Islet precursor cell (in vitro differentiated cells): ENCODE measurements at places on chromosomes 2 and 18.

GRCh38 chr2:85216927-85217326 lies 83.7 kb downstream of the TCF7L1 start:
- DNase-seq = no peak

DNA sequence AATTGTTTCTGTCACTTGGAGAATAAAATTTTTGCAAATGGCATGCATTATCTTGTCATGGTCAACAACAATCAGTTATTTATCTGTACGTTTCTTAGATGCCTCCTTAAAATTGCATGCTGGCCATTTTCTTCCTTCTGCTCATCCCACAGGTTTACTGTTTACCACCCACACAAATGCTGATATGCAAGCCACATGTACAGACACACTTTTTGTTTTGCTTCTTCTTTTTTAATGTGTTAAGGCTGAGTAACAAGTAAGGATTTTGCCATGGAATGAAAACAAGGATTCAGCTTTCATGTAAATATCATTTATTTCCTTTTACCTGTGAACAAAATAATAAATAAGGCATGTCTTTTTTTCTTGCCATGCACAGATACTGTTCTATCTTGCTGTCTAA lies 1077.1 kb upstream of the ZEB2 start:
- DNase-seq = no peak

GRCh38 chr2:230327418-230328154 lies 593 bp downstream of the SP140L start:
- DNase-seq = no peak

- no peak for DNase-seq
These were observed 96.5 kb upstream of the THOC1 start for GRCh38 chr18:364256-364826.

GRCh38 chr2:121880283-121880682 lies 124.8 kb downstream of the TSN start:
- no peak for DNase-seq

DNA sequence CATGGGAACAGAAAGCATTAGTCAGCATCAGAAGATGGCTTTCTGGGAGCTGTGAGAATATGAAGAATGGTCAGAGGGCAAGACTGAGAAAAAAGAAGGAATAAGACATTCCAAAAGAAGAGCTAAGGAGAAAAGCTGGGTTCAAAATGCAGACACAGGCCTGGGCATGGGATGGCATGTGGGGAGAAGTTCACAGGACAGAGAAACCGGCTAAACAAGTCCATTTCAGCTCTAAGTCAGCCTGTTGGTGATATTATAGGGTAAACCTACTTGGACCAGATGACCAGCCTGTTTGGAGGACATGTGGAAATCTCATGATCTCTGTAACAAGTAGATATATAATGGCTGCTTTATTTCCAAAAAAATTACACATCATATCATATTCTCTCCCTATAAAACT lies 91.7 kb upstream of the MEIS1 start:
- DNase-seq = no peak

GRCh38 chr2:176589287-176589686 lies 320.0 kb downstream of the MTX2 start:
- no peak for DNase-seq

GRCh38 chr2:105610576-105611332 lies 134.0 kb upstream of the NCK2 start:
- no peak for DNase-seq

- DNase-seq = no peak
These were observed 176.2 kb upstream of the EPAS1 start for GRCh38 chr2:46120792-46121555.

GRCh38 chr2:159907909-159908308 lies 109.9 kb upstream of the CD302 start:
- DNase-seq = no peak

DNA sequence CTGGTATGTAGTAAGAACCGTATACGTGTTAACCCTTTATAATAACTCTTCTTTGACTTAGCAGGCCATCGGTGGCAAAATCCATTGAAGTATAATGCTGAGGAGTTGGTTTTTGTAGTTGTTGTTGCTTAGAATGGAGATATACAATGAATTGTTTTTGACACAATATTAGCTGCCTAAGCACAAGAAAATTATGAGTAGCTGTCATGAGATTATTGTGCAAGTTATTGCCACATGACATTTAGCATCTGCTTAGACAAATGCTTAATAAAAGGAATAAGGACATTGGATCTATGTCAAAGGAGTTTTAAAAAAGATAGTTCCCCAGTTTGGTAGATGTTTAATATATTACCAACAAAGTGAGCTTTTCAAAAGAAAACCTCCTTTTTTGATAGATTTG lies 59.9 kb downstream of the ABCB11 start:
- no peak for DNase-seq

- peak; percentile 16 for DNase-seq
These were observed 273.6 kb downstream of the SRBD1 start for GRCh38 chr2:45337481-45337880.

DNA sequence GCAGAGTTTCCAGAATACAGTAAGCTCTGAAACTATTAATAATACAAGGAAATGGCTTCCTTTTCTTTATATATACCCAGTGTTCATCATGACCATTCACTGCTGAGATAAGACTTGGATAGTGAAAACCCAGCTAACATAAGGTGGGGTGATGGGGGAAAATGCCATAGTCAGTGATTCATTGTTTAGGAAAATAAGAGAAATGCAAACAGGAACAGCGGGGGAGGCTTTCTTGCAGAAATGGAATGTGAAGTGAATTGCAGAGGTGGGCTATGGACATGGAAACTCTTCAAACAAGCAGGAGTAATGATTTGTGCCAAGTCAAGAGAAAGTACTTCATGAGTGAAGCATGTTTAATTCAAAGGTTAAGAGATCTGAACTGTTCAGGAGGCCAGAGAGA lies 519.4 kb downstream of the TDRD15 start:
- DNase-seq = no peak

DNA sequence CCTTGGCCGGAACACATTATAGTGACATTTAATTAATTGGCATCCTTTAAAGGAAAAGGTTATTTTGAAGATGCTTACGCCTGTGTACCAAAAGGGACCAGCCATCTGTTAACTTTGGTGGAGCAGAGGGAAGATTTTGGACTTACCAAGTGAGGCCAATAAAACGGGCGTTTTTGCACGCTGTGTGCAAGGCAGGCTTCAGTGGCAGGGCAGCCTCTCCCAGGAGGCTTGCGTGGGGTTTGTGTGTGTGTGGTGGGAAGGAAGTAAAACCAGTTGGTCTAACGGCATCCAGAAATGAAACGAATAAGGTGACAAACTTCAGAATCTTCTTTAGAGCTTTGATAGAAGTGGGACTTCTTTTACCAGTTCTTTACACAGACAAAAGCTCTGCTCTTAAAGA lies 191.7 kb downstream of the PRKCE start:
- no peak for DNase-seq

DNA sequence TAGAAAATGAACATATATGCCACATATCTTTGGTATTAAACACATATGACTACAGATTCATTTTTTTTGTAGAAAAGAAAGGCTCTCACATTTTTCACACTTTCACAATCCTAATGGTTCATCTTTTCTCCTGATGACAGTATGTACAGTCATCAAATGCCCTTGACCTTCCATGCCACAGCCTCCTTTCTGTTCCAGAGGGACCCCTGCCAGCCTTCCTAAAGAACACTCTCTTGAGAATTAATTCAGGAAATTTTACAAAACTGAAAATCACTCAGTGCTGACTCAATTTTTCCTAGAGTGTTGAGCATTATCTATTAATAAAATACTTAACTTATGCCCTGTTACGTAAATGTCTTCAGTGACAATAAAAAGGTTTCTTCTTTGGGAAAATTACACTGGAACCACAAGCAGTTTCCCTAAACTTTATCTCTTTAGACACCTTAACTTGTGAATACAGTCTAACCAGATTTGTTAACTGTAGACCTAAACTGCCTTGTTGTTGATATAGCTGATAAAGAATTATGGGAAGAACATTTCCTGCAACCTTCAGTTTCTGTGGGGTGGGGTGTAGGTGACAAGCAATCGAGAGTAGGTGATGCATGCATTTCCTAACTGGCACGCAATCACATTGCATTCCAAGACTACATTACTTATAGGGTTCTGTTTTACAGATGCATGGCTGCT lies 15.3 kb upstream of the ACOXL start:
- no peak for DNase-seq

DNA sequence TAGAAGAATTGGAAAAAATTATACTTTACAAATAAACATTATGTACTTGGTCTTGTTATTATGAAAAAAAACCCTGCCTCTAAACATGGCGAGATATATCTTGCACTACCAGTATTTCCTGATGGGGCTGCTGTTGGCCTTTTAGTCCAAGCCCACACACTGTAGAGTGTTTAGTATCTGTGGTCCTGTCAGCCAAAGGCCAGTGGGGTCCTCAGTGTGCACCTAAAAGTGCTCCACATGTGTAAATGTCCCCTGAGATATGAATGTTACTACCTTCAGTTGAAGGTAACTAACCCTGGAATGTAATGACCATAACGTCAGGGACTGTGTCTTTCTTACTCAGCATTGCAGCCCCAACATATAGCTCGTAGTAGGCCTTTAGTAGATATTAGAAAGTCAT lies 71.1 kb upstream of the HK2 start:
- no peak for DNase-seq

DNA sequence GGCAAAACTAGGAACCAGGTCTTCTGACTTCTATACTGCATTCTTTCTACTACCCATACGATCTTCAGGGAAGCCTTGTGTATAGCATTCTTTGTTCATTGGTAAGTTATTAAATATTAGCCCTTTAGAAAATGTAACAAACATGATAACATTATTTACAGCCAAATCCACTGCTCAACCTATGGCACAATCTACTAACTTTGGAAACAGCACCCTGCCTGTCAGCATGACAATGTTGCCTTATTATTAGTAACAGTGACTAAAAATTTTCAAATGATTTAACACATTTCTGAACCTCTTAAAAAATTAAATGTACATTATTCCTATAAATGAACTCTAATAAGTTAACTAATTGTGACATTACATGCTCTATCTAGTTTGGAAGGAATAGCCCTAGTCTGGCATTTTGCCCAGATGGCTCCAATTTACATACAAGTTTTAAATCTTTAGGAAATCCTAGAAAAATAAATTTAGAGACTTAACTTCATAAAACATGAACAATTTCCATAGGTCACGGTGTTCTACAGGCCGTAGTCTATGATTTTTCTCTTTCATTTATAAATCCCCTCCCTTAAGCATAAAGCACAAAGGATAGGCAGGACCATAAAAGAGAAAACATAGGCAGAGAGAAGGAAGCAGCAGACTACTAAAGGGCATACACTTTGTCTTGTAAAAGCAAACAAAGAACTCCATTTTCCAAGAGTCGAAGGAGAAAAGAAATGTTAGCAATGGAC lies 33.7 kb downstream of the YES1 start:
- DNase-seq = no peak

GRCh38 chr18:35524226-35524625 lies 26.5 kb upstream of the INO80C start:
- DNase-seq = no peak

DNA sequence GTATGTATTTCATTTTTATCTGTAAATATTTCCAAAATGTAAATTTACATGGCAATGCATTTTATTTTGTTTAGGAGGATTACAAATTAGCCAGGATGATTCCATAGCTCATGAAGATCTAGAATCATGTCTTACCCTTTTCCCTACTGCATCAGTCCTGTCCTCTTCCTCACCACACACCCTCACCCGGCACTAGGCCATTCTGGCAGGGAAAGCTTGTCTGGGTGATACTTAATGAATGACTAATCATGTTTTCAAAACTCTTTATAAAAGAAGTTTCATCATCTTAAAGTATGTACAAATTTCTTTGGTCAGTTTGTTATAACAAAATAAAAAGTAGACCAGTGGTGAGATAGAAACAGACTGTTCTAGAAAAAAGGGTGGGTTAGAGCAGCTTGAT lies 283.3 kb upstream of the VWC2L start:
- no peak for DNase-seq

DNA sequence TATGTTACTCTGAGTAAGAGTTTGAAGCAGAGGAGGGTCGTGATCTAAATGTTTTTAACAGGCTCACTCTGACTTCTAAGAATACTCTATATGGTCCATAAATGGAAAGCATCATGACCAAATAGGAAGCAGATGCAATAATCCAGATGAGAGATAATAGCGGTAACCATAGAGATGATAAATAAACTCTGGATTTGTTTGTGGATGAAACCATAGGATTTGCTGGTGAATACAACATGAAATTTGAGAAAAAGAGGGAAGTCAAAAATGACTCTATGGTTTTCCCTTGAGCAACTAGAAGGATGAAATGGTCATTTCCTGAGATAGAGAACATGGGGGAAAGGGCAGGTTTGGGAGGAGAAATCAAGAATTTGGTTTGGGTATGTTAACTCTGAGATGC lies 3.9 kb downstream of the HEATR5B start:
- no peak for DNase-seq

DNA sequence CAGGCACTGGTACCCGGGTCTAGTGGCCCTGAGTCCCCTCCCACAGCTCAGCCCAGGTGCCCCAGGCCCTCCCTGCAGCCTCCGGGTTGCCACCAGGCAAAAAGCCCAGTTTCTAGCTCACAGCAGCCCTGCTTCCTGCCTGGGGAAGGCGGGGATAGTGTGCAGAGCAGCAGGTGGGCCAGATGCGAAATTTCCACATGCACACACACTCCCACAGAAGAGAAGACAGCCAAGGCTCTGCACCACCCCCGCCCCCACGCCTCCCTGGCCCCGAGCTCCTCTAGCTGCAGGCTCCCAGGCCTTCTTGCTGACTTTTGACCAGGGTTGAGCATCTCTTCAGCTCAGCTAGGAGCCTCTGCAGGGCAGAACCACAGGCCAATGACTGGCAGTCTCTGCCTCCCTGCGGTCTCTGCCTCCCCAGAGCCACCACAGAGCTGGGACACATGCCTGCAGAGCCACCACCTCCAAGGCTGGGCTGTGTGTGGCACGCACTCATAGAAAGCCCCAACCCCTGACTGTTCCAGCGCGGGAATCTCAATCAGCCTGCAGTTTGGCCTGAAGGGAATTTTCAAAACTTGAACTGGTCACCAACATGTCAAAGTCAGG lies 7.2 kb downstream of the SLC66A2 start:
- peak; percentile 47 for DNase-seq

GRCh38 chr2:46361920-46362666 lies 64.9 kb downstream of the EPAS1 start:
- DNase-seq = no peak

GRCh38 chr18:24486684-24487083 lies 26.2 kb downstream of the HRH4 start:
- no peak for DNase-seq

DNA sequence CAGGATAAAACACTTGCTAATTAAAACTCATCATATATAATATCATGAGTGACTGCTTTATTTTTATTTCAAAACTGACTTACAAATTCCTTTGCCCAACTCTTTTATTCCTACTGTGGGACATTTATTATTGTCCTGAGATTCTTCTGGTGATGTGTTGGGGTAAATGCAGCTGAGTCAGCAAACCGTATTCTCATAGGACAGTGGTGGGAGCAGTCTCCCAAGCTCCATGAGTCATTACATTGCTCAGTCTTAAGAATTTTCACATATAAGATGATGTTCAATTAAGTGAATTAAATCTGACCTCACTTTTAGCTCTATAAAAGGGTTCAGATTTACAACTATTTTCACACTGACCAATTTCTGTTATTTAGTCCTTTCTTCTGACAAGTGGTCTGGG lies 1530.7 kb downstream of the LRP1B start:
- DNase-seq = no peak

- DNase-seq = peak; percentile 17
These were observed 37.5 kb downstream of the ST8SIA5 start for GRCh38 chr18:46719388-46719787.
